Activated CD4-positive, alpha-beta memory T cell treated with anti-CD3 and anti-CD28 coated beads for 36 hours (primary cell): ENCODE measurements at places on chromosomes 5 and 9.

- no peaks in the 10 kb centered on the region for H3K36me3 ChIP-seq
- no peaks in the 10 kb centered on the region for H3K27me3 ChIP-seq
- no peak overlapping the region for H3K27ac ChIP-seq
- no peak for DNase-seq
Observed at GRCh38 chr5:93189707-93190120, 391.3 kb downstream of the NR2F1-AS1 start.

- H3K27ac ChIP-seq: no peak overlapping the region
- H3K27me3 ChIP-seq: no peaks in the 10 kb centered on the region
- no peak for DNase-seq
- peaks cover 28% of the 10 kb centered on the region for H3K4me1 ChIP-seq
- peaks cover 4% of the 10 kb centered on the region for H3K36me3 ChIP-seq
Observed at GRCh38 chr5:112720576-112720975, 17.1 kb upstream of the APC start.

- peaks cover 53% of the 10 kb centered on the region for H3K27me3 ChIP-seq
- H3K4me1 ChIP-seq: peaks cover 37% of the 10 kb centered on the region
Observed at GRCh38 chr5:80036615-80037014, 1.5 kb downstream of the THBS4 start.

GRCh38 chr9:129773262-129774048 is 20.6 kb upstream of the PTGES start:
- H3K4me3 ChIP-seq: no peak overlapping the region
- H3K27ac ChIP-seq: no peak overlapping the region
- no peaks in the 10 kb centered on the region for H3K36me3 ChIP-seq
- DNase-seq: no peak
- H3K27me3 ChIP-seq: peaks cover 8% of the 10 kb centered on the region

GRCh38 chr5:153907170-153907775 is 131.4 kb downstream of the FAM114A2 start:
- H3K4me3 ChIP-seq: no peak overlapping the region
- DNase-seq: no peak
- H3K27me3 ChIP-seq: no peaks in the 10 kb centered on the region
- no peaks in the 10 kb centered on the region for H3K36me3 ChIP-seq
- H3K27ac ChIP-seq: no peak overlapping the region
- H3K4me1 ChIP-seq: no peaks in the 10 kb centered on the region

DNA sequence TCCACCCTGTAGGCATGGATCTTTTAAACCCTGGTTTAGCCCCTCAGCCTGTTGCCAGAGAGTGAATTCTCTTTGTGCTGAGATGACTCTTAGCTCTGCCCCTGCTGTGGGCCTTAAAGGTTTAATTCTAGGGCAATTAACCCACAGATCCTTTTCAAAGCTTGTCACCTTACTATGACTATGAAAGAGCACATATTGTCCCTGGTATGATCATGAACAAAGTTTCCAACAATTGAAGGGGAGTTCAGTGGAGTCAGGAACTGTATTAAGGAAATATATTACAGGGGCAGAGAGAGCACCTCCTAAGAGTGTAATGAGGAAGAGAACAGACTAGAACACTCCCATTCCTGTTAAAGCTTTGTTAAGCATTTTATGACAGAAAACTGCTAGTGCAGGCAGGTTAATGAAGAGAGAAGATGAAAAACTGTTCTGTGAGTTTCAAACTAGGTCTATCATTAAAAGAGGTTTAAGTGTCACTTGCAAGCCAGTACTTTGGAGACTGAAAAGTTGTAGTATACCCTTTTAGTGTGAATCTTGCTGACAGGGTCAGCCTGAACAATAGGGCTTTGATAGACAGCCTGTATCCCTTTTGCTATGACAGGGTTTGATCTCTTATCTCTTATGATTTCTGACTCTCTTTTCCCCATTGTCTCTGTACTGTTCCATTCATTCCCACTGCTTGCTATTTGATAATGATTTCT is 104.2 kb upstream of the ELL2 start:
- peak overlapping the region; percentile 83 for H3K27ac ChIP-seq
- no peaks in the 10 kb centered on the region for H3K27me3 ChIP-seq
- H3K4me3 ChIP-seq: no peak overlapping the region
- H3K4me1 ChIP-seq: peaks cover 48% of the 10 kb centered on the region

- no peaks in the 10 kb centered on the region for H3K27me3 ChIP-seq
- H3K4me1 ChIP-seq: no peaks in the 10 kb centered on the region
Observed at GRCh38 chr5:22621084-22621483, 232.1 kb downstream of the CDH12 start.

GRCh38 chr9:36173861-36174260 is 4.7 kb downstream of the CCIN start:
- H3K27me3 ChIP-seq: no peaks in the 10 kb centered on the region
- no peak overlapping the region for H3K27ac ChIP-seq
- no peak for DNase-seq
- H3K4me3 ChIP-seq: no peak overlapping the region
- no peaks in the 10 kb centered on the region for H3K36me3 ChIP-seq

DNA sequence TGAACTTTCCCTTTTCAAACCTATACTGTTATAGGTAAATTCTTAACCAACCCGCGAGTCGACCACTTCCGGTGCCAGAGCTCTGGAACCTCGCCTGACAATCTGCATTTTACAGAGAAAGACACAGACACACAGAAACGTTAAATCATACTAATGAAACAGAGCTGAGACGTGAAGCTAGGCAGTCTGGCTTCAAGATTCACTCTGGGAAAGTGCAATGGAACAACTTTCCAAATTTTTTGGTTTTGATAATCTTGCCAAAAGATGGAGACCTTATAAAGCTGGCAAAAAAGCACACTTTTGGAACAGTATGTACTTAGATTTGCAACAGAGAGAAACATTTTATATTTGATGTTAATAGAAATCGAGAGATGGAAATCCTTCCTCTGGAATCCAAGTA is 15.9 kb upstream of the WNT8A start:
- no peaks in the 10 kb centered on the region for H3K27me3 ChIP-seq
- H3K4me3 ChIP-seq: no peak overlapping the region

GRCh38 chr5:37738057-37738691 is 101.7 kb downstream of the GDNF start:
- DNase-seq: no peak
- peaks cover 24% of the 10 kb centered on the region for H3K4me1 ChIP-seq
- H3K4me3 ChIP-seq: no peak overlapping the region
- peaks cover 40% of the 10 kb centered on the region for H3K36me3 ChIP-seq
- H3K27ac ChIP-seq: no peak overlapping the region
- H3K27me3 ChIP-seq: no peaks in the 10 kb centered on the region

DNA sequence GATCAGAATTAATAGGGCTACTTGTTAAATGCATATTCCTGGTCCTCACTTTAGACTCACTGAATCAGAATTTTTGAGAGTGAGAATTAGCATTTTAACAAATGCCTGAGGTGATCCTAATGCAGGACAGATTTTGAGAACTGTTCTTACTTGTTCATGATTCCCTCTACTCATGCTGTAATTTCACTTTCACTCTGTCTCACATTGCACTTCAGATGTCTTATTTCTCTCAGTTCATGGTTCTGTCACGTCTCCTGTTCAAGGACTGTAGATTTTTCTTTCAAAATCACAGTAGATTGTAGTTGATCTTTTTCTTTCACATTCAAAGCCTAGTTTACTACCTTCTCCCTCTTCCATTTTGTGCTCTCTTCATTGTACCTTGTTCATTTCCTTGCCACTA is 54.3 kb downstream of the ADGRV1 start:
- peaks cover 2% of the 10 kb centered on the region for H3K27me3 ChIP-seq
- peaks cover 7% of the 10 kb centered on the region for H3K4me1 ChIP-seq
- H3K36me3 ChIP-seq: no peaks in the 10 kb centered on the region

DNA sequence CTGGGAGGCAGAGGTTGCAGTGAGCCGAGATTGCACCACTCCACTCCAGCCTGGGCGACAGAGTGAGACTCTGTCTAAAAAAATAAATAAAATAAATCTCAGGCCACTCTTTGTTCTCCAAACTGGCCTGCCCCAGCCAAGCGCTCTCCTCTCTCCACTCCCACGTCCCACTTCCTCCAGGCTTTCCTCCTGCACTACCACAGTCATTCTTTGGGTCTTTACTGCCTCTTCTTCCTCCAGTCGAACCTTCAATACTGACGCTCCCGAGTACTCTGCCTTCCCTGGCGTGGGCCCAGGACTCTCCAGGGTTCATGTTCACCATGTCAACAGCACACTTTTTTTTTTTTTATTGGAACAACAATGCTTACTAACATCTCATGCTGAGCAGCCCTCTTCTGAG is 23.9 kb downstream of the RNF130 start:
- H3K36me3 ChIP-seq: no peaks in the 10 kb centered on the region
- no peaks in the 10 kb centered on the region for H3K27me3 ChIP-seq
- peaks cover 2% of the 10 kb centered on the region for H3K4me1 ChIP-seq
- no peak overlapping the region for H3K4me3 ChIP-seq
- no peak for DNase-seq
- no peak overlapping the region for H3K27ac ChIP-seq

DNA sequence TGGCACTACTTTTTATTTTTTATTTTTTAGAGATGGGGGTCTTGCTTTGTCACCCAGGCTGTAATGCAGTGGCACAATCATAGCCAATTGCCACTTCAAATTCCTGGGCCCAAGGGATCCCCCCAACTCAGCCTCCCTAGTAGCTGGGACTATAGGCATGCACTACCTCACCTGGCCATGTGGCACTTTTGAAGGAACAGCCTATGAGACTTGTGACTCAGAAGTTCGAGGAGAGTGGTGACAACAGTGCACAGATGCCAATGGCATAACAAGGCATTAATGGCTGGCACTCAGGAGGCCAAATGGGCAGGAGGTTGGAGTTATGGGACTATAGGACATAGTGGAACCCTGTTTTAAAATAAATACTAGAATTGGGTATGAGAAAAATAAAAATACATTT is 33.7 kb downstream of the ANKRD31 start:
- no peaks in the 10 kb centered on the region for H3K36me3 ChIP-seq
- no peaks in the 10 kb centered on the region for H3K4me1 ChIP-seq
- H3K27ac ChIP-seq: no peak overlapping the region
- DNase-seq: no peak
- no peak overlapping the region for H3K4me3 ChIP-seq

- H3K27ac ChIP-seq: no peak overlapping the region
- H3K27me3 ChIP-seq: peaks cover 5% of the 10 kb centered on the region
- no peaks in the 10 kb centered on the region for H3K4me1 ChIP-seq
- H3K36me3 ChIP-seq: peaks cover 2% of the 10 kb centered on the region
- no peak for DNase-seq
Observed at GRCh38 chr5:135156715-135157404, 122.8 kb upstream of the PITX1 start.

DNA sequence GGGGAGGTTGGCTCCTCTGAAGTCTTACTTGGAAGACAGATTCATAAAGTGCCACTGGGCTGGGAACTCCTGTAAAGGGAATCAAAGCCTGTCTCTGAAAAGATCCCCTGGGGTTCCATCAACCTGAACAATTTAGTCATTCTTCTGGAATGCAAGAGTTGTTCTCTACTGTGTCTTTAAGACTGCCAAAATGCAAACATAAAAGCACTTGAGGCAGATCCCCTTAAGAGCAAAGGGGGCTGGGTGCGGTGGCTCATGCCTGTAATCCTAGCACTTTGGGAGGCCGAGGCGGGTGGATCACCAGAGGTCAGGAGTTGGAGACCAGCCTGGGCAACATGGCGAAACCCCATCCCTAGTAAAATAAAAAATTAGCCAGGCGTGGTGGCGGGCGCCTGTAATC is 16.7 kb downstream of the CDKN2AIPNL start:
- no peaks in the 10 kb centered on the region for H3K27me3 ChIP-seq
- H3K36me3 ChIP-seq: peaks cover 41% of the 10 kb centered on the region
- DNase-seq: no peak
- peaks cover 3% of the 10 kb centered on the region for H3K4me1 ChIP-seq
- H3K4me3 ChIP-seq: no peak overlapping the region

DNA sequence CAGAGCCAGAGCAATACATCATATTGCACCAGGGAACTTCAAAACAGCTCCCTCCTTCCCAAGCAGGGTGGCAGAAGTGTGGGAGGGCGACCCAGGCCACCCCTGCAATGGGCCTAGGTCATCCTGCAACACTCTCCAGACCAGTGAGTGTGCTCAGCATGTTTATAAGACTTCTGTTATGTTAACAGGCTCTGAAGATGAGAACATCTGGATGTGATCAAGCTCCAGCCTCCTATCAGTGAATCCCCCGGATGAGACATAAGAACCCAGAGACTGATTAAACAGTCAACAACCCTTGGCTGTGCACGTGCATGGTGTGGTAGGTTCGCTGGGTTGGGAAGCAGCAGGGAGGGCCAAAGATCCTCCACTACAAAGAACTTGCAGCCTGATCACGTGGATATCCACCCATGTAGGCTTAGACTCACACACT is 63.3 kb downstream of the ABCA1 start:
- no peaks in the 10 kb centered on the region for H3K36me3 ChIP-seq
- no peak overlapping the region for H3K27ac ChIP-seq
- no peak overlapping the region for H3K4me3 ChIP-seq
- no peak for DNase-seq

DNA sequence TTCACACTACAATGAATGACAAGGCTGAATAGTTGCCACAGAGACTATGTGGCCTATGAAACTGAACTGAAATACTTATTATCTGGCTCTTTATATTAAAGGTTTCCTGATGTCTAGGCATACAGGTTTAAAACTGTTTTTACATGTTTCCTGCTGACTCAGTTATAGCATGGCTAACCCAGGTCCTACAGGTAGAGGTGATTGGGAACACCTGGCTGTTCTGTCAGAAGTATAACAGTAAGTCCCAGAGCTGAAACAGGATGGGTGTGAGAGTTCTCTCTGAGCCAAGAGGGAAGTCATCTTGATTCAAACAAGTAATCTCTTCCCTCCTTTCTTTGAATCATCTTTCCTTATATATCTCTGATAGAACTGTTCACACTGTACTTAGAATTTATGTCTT is 4.9 kb upstream of the ADGRV1 start:
- DNase-seq: no peak
- peaks cover 4% of the 10 kb centered on the region for H3K4me1 ChIP-seq
- H3K27me3 ChIP-seq: peaks cover 32% of the 10 kb centered on the region
- H3K4me3 ChIP-seq: no peak overlapping the region
- H3K36me3 ChIP-seq: no peaks in the 10 kb centered on the region
- no peak overlapping the region for H3K27ac ChIP-seq

GRCh38 chr9:100294341-100294740 is 58.4 kb downstream of the TEX10 start:
- no peak overlapping the region for H3K27ac ChIP-seq
- no peak for DNase-seq
- H3K36me3 ChIP-seq: peaks cover 42% of the 10 kb centered on the region
- H3K4me3 ChIP-seq: no peak overlapping the region
- no peaks in the 10 kb centered on the region for H3K27me3 ChIP-seq
